ENCODE measurements at places on chromosomes 4 and X.

GRCh38 chr4:75654905-75655304, 18.3 kb downstream of the G3BP2 start:
- DNase-seq, result no peak

DNA sequence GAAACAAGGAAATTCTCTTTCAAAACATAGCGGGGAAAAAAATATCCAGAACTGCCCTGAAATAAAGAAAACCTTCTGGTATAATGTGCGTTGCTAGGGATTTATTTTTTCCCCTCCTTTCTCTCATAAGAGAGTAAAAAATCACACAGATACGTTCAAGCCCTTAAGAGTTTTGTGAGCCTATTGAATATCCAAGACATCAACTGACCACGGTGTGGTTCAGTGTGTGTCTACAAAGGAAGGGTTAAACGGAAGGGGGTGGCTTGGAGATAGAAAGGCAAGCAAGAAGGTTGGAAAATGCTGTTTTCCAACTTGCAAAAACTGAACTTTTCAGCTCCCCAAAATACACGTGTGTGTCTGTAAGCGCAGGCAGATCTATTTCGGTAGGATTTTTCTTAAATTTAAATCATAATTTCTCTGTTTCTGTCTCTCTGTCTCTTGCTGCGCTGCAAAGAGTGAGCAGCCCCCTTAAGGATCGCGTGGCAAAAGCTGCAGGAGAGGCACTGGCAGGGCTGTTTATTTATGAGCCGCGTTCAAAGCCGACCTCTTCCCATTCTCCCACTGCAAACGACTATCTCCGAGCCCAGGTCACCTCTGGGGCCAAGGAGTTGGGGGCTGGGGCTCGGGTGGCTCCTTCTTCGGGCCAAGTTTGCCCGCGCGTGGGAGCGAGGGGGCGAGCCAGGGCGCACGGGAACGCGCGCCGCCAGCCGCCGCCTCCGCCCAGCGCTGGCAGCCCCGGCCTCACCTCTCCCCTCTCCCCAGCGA, 492 bp upstream of the SLIT2 start:
- no peak for DNase-seq

- no peak for DNase-seq
Measured at GRCh38 chr4:99324361-99324760, 3.2 kb upstream of the ADH1B start.

GRCh38 chrX:275476-275966, 5.7 kb upstream of the PLCXD1 start:
- DNase-seq, result no peak

GRCh38 chr4:17920681-17921080, 100.9 kb downstream of the LCORL start:
- no peak for DNase-seq

- no peak for DNase-seq
Measured at GRCh38 chr4:168859888-168860694, 150.0 kb downstream of the CBR4 start.

DNA sequence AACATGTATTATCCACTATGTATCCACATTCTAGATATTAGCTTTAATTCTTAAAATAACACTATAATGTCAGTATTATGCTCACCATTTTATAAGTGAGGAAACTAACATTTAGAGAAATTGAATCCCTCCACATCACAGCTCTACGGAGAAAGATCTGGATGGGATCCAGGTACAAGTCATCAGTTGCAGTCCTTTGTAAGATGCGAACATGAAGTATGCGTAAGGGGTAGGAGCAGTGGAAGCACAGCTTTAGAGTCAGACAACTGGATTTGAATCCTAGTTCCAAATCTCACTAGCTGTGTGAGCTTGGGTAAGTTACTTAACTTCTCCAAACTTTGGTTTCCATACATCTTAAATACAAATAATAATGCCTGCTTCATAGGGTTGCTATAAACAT, 162.5 kb downstream of the ATP10D start:
- DNase-seq, result no peak

- no peak for DNase-seq
Measured at GRCh38 chrX:69293776-69294601, 128.7 kb upstream of the PJA1 start.

Data from hepatocyte (in vitro differentiated cells).